Stimulated activated CD4-positive, alpha-beta T cell treated with anti-CD3 and anti-CD28 coated beads, Interleukin-15, amount 100 ng/mL, for 24 hours (primary cell): ENCODE measurements at places on chromosomes 1 and 21.

GRCh38 chr1:1613509-1614082 lies 1.7 kb upstream of the MIB2 start:
- no peak for DNase-seq

DNA sequence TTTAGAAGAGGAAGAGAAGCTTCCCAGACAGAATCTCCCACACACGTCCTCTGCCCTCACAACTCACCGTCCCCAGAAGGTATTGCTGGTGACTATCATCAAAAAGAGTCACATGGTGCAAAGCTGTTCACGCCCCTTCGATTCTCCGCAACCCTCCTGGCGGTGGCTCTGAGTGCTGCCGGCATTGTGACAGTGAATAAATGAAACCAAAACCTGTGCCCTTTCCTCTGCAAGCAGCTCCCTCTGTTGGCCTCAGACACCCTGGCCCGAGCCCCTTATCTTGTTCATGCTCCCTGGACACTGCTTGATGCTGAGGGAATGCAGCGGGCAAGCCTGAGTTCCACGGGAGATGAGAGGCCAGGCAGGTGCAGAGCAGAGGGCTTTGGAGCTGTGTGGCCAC lies 510.3 kb downstream of the NPHP4 start:
- peak; percentile 53 for DNase-seq

DNA sequence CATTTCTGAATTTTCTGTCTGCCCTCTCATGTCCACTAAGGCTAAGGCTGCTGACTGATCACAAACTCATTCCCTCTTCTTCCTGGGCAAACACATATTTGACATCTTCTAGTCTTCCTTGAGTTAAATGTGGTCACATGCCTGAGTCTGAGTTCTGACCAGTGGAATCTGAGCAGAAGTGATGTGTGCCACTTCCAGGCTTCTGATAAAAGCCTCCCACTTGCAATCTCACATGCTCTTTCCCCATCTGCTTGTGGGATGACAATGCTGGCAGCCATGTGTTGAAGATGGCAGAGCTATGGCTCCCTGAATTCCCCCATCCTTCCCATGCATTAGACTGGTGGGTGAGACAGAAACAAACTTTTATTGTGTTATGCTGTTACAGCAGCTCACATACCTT lies 149.9 kb upstream of the ZNF648 start:
- DNase-seq = no peak

DNA sequence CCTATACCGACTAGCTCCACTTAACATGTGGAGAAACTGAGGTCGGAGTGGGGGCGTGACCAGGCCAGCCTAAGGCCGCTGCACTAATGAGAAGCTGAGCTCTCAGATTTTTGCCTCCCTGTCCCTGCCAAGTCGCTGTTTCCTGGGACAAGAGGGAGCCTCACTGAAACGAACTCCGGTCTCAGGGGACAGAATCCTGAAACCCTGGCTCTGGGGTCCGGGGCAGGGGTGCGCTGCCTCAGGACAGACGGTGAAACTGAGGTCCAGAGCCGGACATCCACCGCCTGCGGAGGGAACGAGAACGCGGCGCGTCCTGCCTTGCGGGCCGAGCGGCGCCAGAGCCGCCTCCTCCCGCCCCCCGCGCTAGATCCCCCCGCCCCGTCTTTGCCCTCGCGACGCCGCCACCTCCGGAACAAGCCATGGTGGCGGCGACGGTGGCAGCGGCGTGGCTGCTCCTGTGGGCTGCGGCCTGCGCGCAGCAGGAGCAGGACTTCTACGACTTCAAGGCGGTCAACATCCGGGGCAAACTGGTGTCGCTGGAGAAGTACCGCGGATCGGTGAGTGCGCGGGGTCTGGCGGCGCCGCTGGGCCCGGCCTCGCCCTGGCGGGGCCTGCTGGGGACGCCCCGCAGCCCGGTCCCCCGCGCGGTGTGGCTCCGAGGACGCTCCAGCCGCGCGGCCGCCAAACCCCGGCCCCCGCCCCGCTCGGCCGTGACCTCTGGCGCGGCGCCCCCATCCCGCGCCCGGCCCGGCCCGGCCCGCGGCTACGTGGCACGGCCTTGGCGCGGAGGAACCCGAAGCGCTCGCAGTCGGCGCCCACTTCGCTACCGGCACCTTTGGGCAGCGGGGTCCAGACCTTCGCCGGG lies at the start of gene GPX7:
TSS of gene GPX7 (plus strand) at position 381 of the 865 bp plus-strand sequence. CDS start at position 420, 39 bp downstream.
- DNase-seq = peak; percentile 70

GRCh38 chr1:201945157-201945556 lies 1.2 kb downstream of the LMOD1 start:
- no peak for DNase-seq

- no peak for DNase-seq
These were observed 18.0 kb downstream of the ETS2 start for GRCh38 chr21:38823737-38824123.

- no peak for DNase-seq
These were observed 32.0 kb upstream of the HHAT start for GRCh38 chr1:210296682-210297081.

DNA sequence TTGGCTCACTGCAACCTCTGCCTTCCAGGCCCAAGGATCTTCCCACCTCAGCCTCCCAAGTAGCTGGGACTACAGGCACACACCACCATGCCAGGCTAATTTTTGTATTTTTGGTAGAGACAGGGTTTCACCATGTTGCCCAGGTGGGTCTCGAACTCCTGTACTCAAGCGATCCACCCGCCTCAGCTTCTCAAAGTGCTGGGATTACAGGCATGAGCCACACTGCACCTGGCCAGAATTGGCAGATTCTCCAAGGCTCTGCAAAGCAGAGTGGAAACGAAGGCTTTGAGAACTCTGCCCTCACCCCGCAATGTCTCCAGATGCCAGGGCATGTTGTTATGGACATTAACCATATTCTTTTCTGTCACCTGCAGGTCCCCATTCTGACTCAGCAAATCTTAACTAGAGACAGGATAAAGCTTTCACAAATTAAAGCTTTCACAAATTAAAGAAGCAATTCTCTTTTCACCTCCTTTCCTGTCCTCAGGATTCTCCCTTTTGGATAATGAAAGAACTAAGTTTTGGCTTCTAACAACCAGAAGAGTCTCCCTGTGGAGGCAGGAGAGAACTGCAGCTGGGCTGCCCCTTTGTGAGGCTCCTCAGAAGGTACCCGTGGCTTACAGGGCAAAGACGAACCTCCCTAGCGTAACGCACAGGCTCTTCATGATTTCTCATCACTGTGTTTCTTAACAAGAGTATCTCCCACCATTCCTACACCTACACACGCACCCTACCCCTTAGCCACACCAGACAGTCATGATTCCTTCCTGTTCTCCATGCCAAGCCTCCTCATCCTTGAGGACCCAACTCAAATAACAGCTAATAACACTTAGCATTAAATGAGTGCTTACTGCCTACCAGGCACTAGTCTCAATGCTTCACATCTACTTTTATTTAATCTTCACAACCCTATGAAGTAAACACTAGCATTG lies 29.8 kb downstream of the GPA33 start:
- no peak for DNase-seq

DNA sequence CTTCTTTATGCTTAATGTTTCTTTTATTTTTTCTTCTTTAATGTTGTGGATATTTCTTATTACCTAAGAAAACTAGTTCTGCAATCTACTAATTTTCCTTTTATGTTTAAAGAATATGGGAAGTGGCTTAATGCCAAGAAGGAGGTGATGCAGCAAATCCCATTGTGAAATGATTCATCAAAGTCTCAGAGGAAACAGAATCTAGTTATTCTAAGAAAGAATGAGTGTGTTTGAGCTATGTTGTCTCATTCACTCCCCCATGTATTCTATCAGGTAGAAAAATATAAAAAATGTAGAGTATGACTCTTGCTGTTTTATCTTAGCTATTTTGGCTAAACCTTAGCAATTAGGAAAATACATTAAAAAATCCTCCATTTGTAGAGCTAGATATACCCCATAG lies 659.9 kb upstream of the RGS18 start:
- DNase-seq = no peak

DNA sequence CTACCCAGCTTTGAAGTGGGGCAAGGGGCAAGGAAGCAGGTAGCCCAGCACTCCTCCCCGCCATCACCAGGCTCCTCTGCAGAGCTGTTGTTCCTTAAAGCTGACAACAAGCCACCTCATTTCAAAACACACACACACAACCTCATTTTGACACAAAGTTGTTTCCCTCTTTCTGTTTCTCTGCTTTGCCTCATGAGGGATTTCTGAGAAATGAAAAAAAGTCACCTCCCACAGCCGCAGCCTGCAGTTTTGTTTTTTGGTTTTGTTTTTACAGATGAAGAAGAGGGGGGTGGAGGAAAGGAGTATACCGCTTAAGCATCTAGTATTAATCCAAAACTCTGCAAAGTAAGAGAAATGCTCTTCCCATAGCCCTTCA lies 12.1 kb downstream of the MCL1 start:
- DNase-seq = peak; percentile 73

- DNase-seq = no peak
These were observed 34.0 kb downstream of the FH start for GRCh38 chr1:241485554-241485992.
